Activated gamma-delta T cell treated with anti-CD3 and anti-CD28 coated beads, Interleukin-2, amount 50 U/mL, for 16 hours (primary cell): ENCODE measurements at places on chromosomes 12 and 14.

DNA sequence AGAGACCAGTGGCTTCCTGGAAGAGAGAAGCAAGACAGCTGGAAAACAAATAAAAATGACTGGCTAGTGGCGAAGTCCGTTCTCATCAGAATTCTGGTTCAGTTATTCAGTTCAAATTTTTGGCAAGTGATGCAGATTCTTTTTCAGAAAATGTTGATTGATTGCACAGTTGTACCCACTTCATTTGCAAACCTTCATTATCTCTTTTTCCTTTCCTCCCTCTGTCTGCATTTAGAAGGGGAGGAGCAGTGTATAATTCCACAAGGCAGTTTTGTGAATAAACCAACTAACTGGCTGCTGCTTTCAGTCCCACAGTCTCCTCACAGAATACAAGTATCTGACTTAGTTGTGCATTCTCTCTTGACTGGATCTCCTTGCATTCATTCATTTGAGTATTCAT, 417.5 kb downstream of the NPAS3 start:
- DNase-seq = no peak

DNA sequence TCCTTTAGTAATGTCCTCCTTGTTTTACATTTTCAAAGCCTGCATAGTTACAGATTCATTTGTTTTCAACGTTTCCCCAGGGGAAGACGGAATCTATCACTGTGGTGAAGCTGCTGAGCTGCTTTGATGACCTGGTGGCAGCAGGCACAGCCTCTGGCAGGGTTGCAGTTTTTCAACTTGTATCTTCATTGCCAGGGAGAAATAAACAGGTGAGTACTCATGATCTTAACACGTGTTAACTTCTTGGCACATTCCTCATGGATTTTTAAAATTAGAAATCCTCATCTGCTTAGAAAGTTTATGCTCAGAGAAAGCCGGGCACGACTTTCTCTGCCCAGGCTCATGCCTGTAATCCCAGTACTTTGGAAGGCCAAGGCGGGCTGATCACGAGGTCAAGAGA, 44.5 kb downstream of the TECPR2 start:
- DNase-seq = no peak

DNA sequence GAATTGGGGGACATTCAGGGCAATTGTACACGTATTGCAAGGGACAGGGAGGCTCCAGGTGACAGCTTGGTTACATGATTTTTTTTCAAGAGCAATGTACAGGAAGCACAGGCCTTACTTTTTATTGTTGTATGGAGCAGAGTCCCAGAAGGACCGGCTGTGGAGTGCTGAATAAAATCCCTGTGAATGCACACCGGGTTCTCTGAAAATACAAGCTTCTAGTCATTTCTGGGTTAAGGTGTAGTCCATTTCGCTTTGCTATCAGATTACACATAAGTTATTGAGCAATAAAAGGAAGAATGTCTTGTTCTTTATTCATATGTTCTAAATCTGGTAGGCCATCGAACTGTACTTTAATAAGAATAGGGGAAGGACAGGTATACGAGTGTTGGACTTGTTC, 52.2 kb downstream of the PDE3A start:
- no peak for DNase-seq

DNA sequence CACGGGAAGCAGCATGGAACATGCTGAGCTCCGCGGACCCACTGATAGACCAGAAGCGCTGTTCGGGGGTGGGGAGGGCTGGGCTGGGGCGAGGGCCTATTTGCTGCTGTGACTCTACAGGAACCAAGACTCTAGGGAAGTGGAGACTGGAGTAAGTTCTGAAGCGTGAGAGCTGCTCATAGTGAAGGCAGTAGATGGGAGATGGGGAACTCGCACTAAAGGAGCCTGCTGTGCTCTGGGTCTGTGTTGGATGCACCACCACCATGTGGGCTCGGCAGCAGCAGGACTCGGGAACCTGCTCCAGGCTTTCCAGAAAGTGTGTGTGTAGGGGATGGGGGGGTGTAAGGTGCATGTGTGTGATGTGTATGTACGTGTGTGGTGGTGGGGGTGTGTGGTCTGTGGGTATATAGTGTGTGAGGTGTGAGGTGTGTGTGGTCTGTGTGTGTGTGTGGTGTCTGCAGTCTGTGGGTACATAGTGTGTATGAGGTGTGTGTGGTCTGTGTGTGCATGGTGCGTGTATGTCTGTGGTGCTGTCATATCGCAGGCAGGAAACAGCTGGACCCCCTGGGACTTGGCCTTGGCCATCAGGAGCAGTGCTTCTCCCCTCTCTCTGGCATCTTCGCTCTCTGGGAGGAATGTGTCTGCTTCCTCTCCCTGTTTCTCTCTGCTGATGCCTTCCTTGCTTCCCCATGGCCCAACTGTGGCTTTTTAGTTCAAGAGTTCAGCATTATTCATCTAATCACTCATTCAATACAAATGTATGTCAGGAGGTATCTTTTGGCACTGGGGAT, 378.9 kb downstream of the FUT8 start:
- peak; percentile 17 for DNase-seq

DNA sequence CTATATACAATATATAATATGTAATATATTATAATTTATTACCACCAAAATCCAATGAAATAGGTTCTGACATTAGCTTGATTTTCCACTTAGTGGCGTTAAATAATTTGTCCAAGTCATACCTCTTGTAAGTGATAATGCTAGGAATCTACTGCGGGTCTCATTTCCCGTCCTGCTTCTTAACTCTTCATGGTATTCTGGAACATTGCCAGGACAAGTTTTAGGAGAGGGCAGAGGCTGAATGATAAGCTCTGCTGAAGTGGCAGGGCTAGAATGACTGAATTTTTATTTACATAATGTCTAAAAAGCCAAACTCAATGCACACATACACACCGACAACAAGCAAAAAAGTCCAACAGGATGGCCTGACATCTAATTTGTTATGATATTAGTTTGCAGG, 70.4 kb upstream of the PTPRQ start:
- no peak for DNase-seq

DNA sequence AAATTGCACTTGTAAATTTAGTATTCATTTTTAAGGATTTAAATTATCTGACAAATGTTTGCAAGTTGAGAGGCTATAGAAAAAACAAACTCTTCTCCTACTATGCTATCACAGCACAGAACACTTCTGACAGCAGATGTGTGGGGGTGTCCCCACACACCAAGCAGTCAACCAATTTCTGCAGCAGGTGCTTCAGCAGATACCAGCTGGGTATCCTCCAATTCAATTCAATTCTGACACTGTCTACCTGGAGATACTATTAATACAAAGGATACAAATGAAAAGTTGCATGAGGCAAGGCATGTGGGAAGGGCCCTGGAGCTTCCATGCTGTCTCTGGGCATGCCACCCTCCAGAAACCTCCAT, 35.1 kb downstream of the PCNX1 start:
- no peak for DNase-seq

DNA sequence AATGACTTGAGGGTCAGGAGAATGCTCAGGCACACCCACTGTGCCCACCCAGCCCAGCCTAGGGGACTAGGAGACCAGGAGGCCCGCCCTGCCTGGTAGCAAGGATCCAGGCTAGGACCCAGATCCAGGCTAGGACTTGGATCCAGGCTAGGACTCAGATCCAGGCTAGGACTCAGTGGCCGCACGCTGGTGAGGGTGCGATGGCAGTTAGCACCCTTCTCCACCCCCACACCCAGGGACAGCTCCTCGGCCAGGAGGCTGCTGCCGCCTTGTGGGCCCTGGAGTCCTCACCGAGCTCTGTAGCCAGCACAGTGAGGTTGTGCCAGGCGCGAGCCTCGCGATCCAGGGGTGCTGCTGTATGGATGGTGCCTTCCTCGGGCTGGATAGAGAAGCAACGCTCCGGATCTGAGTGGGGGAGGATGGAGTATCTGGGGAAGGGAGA, 5.1 kb downstream of the CDH24 start:
- DNase-seq = no peak

DNA sequence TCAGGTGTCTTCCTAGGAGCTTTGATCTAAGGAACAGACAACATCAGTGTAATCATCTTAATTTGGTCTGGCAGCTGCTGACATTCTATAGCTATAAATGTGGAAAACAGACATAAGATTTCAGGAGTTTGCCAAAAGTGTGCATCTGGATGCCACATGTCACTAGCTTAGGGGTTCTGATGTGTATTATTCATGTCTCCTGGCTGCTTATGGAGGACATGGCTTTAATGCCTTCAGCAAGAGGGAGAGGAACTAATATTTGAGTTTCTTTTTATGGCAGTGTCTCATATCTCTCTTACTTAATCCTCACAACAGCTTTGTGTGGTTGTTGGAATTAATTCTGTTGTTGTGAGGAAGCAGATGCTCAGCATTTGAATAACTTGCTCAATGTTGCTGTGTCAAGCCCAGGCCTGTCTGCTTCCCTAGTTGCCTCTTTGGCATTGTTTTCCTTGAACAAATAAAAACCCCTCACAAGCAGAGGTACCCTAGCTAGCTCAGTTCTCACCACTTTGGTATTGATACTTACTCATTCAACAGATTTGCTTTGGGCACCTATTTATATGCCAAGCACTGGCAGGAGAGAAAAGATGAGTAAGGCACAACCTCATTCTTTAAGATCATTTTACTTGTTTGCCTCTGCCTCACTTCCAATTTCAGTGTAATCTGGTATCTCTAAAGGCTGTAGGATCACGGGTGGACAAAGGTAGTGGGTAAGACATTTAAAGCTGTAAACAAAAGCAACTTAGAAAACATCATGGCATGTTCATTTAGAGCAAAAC, 39.8 kb upstream of the EID3 start:
- no peak for DNase-seq

- no peak for DNase-seq
Observed at GRCh38 chr12:85820101-85820500, 16.1 kb downstream of the RASSF9 start.

GRCh38 chr12:102483466-102483865, 3.1 kb upstream of the IGF1 start:
- no peak for DNase-seq

- DNase-seq = no peak
Observed at GRCh38 chr12:55816881-55817344, 611 bp downstream of the SARNP start.

- no peak for DNase-seq
Observed at GRCh38 chr12:121514184-121514742, 66.6 kb downstream of the KDM2B start.

DNA sequence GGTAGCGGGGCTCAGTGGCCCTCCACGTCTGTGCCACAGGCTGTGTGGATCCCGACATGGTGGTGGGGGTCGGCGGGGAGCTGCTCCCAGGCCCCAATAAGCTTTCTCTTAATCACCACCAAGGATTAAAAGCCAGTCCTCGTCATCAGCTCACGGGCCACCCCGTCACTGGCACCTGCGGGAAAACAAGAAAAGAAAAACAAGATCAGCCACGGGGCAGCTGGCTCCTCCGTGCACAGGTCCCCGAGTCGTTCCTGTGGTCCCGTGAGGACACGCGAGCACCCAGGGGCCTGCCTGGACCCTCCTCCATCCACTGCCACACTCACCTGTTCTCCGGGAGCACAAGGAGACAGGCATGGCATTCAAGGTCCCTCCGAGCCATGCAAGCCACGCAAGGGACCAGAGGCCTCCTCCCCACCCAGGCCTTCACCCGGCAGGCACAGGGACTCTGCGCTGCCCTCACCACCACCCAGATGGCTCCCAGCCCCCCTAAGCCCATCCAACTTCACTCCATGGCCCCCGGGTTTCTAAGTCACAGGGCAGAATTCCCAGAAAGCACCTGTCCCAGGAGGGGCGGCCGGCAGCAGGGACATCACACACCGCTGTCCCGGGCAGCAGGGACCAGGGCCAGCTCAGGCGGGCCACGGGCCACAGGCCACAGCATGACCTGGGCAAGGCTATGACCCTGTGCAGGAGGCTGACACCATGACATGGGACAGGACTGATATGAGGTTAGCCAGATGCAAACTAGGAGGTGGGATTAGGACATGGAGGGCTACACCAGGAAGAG, 72.0 kb downstream of the NCOR2 start:
- no peak for DNase-seq

GRCh38 chr12:123828854-123829547, 66.9 kb downstream of the DNAH10 start:
- DNase-seq = no peak

- DNase-seq = no peak
Observed at GRCh38 chr12:86623267-86623666, 367.1 kb upstream of the MGAT4C start.

DNA sequence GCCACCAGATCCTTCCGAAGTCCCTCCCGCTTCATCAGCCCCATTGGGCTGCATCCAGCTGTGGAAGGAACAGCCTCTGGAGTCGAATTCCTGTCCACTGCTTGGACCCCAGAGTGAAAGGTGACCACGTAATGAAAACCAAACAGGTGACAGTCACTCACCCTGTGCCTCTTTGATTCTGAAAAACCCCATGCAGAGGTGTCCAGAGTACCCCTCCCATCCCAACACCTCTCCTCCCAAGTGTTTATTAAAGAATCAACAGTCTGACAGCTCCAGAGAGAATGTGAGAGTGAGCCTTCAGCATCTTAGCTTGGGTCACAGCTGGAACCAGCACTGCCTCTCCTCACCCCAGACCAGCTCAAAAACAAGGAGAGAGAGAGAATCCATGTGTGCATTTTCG, 178.6 kb upstream of the NOS1 start:
- DNase-seq = no peak

GRCh38 chr14:75876530-75876929, 105.3 kb downstream of the TGFB3 start:
- DNase-seq = no peak

DNA sequence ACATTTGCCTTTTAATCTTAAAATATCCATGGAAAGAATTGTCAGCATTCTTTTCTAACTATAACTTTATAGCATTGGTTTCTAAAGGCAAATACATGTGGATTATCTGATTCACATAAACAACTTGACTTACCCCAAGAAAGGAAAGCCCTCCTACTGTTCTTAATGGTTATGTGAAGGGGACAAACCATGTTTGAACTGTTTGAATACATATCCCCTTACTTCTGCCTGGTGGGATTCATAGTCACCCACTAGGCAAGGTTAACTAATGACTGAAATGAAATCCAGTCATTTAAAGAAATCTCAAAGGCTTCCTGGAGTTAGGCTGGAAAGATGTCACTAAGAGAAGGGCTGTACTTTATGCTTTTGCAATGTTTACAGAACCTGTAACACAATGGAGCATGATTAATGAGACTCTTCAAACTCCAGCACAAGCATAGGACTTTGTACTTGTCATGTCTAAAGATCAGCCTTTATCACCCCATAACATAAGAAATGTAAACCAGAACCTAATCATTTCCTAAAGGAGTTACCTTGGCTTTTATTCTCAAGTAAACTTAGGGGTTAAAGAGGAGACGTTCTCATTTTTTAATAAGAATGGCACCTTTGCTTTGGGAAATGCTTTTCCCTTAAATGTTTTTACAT, 10.2 kb upstream of the FLRT2 start:
- no peak for DNase-seq

DNA sequence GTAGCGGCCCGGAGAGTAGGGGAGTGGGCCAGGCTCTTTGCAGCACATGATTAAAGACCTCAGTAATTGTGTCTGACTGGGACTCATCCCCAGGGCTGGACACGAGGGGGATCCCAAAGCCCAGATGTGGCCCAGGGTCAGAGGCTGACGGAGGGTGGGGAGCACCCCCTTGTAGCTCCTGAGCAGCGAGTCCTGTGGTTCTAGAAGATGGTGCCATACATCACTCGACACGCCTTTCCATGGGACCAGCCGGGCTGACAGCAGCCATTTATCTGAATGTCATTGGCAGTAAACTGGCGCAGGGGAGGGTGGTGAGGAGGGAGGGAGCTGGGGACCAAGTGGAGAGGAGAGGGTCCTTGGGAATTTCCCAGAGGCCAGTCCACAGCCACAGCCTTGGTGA, 65.1 kb upstream of the FAM222A start:
- no peak for DNase-seq
